Fibroblast of villous mesenchyme (primary cell): ENCODE measurements at places on chromosomes 4 and X. TPM values are rescaled to one million over a fixed set of nuclear protein-coding genes. Genes with fewer than 3 reads are reported as not detected.
A peak's percentile ranks its signal among the peaks of the same experiment; 100 is the strongest.

BEND2 gene
- total RNA-seq = not detected in 2 replicates

GRCh38 chr4:8229331-8229975 is 30.4 kb downstream of the SH3TC1 start:
- DNase-seq = no peak

GRCh38 chr4:39655211-39655610 is 16.5 kb upstream of the SMIM14 start:
- DNase-seq = no peak

PNMA5 gene
- total RNA-seq = 0.64 TPM in 1 of 2 replicates, not detected in the other

QRFPR gene
- total RNA-seq = not detected in 2 replicates

GRCh38 chr4:90503677-90504076 is 376.5 kb downstream of the CCSER1 start:
- DNase-seq = no peak

MAGEA8 gene
- total RNA-seq = not detected in 2 replicates

GRCh38 chr4:6449335-6449734 is 23.1 kb downstream of the PPP2R2C start:
- DNase-seq = no peak

GRCh38 chrX:105882581-105883275 is 60.4 kb downstream of the NRK start:
- DNase-seq = peak; percentile 10

TEX11 gene
- not detected in 2 replicates for total RNA-seq

HSFX4 gene
- total RNA-seq = not detected in 2 replicates

ZFYVE28 gene
- 3.2 and 12.1 TPM in 2 replicates for total RNA-seq

UGT2B11 gene
- not detected in 2 replicates for total RNA-seq

- no peak for DNase-seq
Observed at GRCh38 chrX:12967711-12968465, 7.0 kb upstream of the TMSB4X start.

DNA sequence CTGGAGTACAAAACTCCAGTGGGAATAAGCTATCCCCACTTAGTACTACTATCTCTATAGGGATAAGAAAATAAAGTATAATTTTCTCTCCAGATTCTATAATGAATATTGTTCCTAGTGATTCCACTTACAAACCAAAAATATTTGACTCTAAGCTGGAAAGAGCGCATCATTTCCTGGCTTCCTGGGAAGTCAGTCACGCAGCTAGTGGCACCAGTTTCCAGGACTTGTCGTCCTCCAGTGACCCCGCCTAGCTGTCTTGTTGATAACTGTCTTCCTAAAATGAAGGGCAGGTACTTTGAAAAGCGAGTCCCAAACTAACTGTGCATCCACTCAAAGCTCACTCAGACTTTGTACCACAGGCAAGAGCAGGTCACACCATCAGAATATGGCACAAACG is 39.3 kb downstream of the LNX1 start:
- DNase-seq = no peak

KIT gene
- total RNA-seq = 2.2 and 5.5 TPM in 2 replicates

PIM2 gene
- 4.5 and 12.5 TPM in 2 replicates for total RNA-seq

PTTG2 gene
- 0.43 and 0.64 TPM in 2 replicates for total RNA-seq

PALLD gene
- 188 and 281 TPM in 2 replicates for total RNA-seq

DNA sequence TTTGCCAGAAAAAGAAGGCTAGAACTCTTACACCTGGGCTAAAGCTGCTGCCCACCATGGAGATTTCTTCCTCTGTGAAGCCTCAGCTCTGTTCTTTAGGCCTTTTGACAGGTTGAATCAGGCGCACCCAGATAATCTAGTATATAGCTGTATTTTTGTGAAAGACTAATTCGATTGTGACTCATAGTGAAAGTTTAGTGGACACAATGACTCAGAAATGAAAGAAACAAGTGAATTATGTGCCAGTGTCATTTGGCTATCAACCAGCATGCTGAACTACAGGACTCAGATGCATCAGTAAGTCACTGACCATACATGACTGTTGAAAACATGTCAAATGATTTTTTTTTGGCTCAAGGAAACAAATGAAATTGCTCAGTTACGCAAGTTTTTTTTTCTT is 425.4 kb downstream of the SLITRK2 start:
- DNase-seq = no peak

- peak; percentile 40 for DNase-seq
Observed at GRCh38 chr4:77104791-77105540, 29.2 kb upstream of the CCNI start.
